ENCODE measurements at places on chromosomes 3 and 15.
A peak's percentile ranks its signal among the peaks of the same experiment; 100 is the strongest.

GRCh38 chr15:29622637-29623036 lies 199.6 kb downstream of the TJP1 start:
- no peak for DNase-seq

- DNase-seq = no peak
These were observed 17.1 kb downstream of the SKIC8 start for GRCh38 chr15:78282324-78282723.

- no peak for DNase-seq
These were observed 48.3 kb downstream of the PRTG start for GRCh38 chr15:55694652-55695150.

- DNase-seq = no peak
These were observed 92.4 kb downstream of the CLDN1 start for GRCh38 chr3:190229632-190230424.

DNA sequence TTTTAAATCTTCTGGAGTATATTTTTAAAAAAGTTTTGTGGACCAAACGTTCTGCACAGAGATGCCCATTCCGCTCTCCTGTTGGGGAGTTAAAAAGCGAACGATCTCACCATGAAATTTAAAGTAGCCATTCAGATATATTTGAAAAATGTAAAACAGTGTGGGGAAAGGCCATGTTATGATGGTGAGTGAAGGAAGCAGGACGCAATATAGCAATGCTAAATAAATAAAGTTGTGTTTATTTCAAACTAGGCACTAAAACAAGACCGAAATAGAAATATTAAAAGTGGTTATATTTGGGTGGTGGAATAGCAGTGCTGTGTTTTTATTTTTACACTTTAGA lies 327 bp upstream of the CCDC13 start:
- no peak for DNase-seq

DNA sequence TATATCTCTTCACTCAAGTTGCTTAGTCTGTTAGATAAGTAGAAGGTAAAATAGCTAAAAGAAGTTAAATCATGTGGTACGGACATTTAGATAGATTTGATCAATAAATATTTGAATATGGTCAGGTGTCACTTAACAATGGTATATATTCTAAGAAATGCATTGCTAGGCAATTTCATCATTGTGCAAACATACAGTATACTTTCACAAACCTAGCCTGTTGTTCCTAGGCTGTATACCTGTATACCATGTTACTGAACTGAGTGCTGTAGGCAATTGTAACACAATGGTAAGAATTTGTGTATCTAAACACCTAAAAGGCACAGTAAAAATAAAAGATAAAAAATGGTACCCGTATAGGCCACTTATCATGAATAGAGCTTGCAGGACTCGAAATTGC lies 112.8 kb upstream of the CGNL1 start:
- DNase-seq = no peak

- no peak for DNase-seq
These were observed 357.1 kb upstream of the CFAP20DC start for GRCh38 chr3:59406943-59407342.

DNA sequence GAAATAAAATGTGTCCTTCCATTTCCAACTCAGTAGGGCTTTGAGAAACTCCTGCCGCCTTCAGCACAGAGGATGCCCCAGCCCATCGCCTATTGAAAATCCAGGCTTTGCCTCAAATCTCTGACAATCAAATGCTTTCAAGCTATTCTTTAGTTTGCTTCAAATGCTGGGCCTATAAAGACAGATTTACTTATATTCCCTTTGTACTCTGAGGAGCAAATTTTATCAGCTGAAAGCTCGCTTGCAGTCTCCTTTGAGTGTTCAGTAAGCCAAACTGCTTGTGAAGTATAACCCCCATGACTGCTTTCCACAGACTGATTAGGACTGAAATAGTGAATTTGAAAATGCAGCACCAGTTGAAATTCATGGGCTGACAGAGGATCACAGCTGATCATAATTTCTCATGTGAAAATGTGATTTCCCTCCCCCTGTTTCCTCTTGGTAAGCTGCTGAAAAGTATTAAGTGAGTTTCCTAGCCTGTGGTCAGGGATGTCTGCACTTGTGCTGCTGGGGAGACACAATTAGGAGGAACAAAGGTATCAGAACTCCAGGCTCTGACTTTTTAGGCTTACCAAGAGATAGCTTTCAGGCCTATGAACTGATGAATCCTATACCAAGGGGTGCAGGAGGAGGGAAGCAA lies 563.4 kb upstream of the TGFBR2 start:
- no peak for DNase-seq

- DNase-seq = no peak
These were observed 771.4 kb downstream of the TUSC7 start for GRCh38 chr3:117480972-117481371.

GRCh38 chr15:89177633-89178306 lies 43.6 kb downstream of the RLBP1 start:
- peak; percentile 59 for DNase-seq

DNA sequence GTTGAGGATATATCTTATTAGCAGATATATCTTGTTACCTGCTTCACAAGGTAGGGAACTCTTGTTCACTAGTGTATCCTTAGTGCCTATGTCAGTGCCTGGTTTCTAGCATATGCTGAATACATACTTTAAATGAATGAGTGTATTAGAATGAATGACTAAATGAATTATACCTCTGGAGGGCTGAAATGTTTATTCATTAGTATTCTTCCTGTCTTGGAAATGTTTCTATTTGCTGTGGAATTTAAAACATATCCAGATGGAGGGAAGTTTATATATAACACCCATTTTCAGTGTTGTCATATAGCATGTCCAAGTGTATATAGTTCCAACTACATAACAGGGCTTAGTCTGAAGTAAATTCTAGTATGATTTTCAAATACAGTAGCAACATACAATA lies 581.5 kb downstream of the TBL1XR1 start:
- no peak for DNase-seq

GRCh38 chr15:37921527-37922385 lies 12.7 kb upstream of the TMCO5A start:
- no peak for DNase-seq

- no peak for DNase-seq
These were observed 286.3 kb downstream of the ZNF385D start for GRCh38 chr3:21464746-21465145.

DNA sequence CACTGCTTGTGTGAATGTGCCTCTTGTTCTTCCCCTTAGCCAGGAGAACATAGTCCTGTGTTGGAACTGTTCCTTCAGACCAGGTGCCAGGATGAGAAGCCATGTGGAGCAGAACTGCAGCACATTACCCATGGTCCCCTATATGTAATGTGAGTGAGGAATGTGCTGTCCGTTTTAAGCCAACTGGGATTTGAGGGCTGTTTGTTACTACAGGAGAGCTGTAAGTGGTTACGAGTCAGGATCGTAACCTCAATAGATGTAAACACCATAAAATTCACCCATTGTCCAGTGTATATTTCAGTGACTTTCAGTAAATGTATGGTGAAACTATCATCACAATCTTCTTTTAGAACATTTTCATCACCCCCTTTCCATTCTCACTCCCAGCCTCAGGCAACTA lies 10.1 kb upstream of the SCAP start:
- DNase-seq = no peak

DNA sequence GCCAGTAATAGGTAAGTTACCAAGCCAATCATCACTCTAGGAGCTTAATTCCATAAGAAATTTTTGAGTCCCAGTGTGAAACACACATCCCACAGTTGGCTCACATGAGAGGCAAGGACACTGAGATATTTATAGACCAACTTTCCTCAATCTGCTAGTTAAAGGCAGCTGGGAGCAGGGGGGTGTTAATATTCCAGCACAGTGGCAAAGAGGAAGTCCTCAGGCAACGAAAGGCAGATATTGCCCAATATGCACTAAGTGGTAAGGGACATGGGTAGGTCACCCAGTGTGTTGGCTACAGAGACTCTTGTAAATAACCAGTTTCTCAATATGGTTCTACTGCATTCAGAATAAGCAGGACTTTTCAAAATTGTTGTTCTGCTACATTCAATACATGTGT lies 61.0 kb downstream of the TOP2B start:
- DNase-seq = no peak

DNA sequence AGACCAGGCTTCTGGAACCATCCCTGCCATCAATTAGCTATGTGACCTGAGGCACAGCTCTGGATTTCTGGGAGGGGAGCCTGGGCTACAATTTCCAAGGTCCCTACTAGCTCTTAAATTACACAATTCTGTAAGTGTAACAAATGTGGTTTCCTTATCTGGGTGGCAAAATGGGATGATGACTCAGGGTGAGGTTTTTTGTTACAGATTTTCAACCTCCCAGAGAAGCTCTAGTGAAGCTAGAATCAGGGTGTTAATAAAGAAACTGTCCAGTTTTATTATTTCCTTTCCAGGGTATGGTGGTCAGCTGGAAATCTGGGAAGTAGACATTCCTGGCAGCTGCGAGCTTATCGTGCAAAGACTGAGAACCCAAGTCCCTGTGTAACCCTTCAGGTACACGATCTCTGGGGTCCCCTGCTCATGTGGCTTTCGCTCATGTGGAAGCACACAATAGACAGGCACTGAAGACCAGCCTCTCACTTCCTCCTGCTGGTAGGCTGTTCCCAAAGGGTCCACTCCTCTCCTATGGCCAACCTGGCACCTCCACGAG lies 7.3 kb downstream of the RAB27A start:
- DNase-seq = no peak

DNA sequence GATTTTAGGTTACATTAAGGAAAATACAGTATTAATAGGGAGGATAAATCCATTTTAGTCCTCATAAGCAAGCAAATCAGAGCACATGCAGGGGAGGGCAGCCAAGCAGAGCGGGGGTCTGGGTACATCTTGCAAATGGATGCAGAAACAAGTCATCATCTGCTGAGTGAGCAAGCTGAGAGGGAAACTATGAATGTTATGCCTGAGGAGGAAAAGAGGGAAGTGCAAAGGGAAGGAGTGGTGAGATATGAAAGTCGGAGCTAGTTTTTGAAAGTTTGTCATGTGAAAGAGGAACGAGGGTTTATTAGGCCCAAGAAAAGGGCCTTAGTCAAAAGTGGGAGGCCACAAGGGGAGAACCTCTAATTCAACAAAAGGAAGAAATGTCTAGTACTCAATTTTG lies 15.4 kb downstream of the PTX3 start:
- DNase-seq = no peak

DNA sequence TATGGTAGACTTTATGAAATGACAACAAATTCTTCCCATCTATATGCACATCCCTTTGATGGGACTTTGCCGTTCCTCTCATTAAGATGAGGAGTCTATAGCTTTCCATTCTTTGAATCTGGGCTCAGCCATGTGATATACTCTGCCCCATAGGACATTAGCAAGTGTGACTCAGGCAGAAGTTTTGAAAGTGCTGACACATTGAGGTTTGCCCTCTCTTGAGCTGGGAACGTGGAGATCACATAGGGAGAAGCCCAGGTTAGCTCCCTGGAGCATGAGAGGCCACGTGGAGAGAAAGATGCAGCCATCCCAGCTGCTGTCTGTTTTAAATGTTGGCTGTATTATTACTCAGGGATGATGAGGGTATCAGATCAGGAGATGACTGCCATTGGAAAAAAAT lies 67.7 kb upstream of the OXTR start:
- DNase-seq = no peak

- no peak for DNase-seq
These were observed 33.8 kb downstream of the SLCO3A1 start for GRCh38 chr15:91887321-91887720.

- no peak for DNase-seq
These were observed 59.9 kb upstream of the CGNL1 start for GRCh38 chr15:57316451-57316850.

- no peak for DNase-seq
These were observed 64.7 kb downstream of the ATP2B2 start for GRCh38 chr3:10440684-10441083.

GRCh38 chr3:184523825-184524615 lies 37.6 kb upstream of the EPHB3 start:
- DNase-seq = peak; percentile 37

DNA sequence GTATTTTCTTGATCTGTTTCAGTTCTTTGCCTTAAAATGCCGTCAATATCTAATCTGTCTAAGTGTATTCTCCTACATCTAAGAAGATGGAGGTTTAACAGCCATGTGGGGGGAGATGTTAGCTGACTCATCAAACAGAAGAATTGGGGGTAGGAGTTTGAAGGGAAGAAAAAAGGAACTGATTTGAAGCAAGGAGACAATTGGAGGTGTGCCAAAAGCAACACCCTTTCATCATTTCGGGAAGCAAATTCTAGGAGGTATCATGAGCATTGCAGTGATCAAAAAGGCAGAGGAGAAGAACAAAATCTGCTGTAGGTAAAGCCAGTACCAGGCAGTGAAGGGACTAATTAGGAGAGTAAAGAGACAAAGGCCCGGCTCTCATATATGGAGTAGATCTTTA lies 337.3 kb upstream of the TBC1D5 start:
- no peak for DNase-seq

DNA sequence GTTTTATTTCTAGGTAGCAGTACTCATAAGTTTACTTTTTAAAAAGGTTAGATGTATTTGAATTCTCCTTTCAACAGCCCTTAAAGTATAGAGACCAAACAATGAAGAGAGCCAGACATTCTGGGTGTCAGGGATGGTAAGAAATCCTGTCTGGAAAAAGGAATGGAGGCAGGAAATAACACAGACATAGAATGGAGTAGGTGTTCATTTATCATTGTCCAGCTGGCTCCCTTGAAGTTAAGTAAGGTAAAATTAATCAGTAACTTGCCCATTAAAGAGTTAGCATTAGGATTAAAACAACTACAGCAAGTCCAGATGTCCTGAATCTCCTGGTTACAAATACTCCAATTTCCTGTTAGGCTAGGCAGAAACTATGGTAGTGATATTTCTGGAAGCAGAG lies 13.5 kb upstream of the SUCNR1 start:
- DNase-seq = no peak

GRCh38 chr3:184561913-184562877 lies 610 bp downstream of the EPHB3 start:
- no peak for DNase-seq

DNA sequence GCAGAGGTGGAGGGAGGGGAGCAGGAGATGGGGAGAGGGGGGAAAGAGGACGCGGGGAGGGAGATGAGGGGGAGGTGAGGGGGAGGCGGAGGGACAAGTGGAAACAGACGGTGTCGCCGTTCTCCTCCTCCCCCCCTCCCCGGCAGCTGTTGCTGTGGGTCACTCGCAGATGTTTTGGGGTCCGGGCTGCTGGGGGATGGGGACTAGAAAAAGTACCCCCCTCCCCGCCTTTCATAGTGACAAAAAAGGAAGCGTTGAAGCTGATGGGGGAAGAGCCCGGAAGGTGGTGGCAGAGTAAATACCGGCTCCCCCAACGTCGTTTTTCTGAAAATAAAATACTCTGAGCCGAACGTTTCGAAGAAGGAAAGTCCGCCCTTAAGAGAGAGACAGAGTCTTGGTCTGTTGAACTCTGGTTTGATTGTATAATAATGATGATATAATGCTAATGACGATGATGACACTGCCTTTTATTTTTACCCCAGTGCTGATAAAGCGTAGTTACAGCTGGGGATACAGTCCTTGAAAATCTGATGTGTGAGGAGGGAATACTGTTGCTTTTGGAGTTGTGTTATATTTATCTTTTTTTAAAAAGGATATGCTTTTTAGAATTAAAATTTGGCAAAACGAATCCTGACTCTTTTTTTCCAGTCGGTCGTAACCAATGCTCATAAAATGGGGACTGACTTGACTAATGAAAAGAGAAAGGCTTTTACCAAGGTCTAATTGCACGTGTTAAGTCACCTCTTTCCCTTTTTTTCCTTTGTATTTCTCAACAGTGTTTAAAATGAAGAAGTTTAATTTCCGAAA lies 993 bp downstream of the STXBP5L start:
- no peak for DNase-seq
